Activated gamma-delta T cell treated with anti-CD3 and anti-CD28 coated beads, Interleukin-2, amount 50 U/mL, for 16 hours (primary cell): ENCODE measurements at places on chromosomes 13 and 19.

DNA sequence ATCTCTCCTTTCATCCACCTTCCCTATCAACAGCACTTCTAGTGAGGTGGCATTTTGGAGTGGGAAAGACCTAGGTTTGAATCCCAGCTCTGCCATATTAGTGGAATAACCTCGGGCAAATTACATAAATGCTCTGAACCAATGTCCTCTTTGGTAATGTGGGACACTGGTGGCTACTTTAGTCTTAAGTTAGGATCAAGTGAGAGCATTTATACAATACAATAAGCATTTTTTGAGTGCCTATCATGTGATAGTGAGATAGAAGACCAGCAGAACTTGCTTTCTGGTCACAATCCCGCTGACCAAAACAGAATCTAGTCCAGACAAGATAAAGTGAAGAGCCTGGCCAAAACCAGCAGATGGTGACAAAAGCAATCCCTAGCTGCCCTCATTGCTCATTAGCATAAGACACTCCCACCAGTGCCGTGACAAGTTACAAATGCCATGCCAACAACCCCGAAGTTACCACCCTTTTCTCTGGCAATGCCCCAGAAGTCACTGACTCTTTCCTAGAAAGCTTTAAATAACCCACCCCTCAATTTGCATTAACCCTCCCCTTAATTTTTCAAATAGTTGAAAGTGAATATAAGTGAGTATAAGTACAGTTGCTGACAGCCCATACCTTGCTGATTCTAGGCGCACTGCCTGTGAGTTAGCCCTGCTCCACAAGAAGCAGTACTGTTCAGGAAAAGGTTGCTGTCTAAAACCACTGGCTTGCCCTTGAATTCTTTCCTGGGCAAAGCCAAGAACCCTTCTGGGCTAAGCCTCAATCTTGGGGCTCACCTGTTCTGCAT lies 28.9 kb upstream of the KPNA3 start:
- DNase-seq = no peak

GRCh38 chr13:40386586-40386985 lies 279.9 kb downstream of the FOXO1 start:
- no peak for DNase-seq

DNA sequence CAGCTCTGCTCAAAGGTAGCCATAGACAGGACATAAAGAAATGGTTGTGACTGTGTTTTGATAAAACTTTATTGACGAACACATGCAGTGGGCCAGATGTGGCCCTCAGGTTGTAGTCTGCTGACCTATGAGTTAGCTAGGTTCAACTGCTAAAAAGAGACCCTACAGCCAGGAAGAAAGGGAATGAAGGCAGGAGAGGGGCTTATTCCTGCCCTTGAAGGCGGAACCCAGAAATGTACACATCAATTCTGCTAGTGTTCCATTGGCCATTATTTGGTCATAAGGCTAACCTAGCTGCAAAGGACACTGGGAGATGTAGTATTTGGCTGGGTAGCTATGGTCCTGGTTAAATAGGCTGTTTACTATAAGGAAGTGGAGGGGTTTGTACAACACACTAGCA lies 18.0 kb downstream of the APBA3 start:
- no peak for DNase-seq

GRCh38 chr19:28022506-28022905 lies 1190.4 kb downstream of the UQCRFS1 start:
- DNase-seq = no peak

- DNase-seq = no peak
Measured at GRCh38 chr19:40604647-40605215, 3.6 kb downstream of the LTBP4 start.

DNA sequence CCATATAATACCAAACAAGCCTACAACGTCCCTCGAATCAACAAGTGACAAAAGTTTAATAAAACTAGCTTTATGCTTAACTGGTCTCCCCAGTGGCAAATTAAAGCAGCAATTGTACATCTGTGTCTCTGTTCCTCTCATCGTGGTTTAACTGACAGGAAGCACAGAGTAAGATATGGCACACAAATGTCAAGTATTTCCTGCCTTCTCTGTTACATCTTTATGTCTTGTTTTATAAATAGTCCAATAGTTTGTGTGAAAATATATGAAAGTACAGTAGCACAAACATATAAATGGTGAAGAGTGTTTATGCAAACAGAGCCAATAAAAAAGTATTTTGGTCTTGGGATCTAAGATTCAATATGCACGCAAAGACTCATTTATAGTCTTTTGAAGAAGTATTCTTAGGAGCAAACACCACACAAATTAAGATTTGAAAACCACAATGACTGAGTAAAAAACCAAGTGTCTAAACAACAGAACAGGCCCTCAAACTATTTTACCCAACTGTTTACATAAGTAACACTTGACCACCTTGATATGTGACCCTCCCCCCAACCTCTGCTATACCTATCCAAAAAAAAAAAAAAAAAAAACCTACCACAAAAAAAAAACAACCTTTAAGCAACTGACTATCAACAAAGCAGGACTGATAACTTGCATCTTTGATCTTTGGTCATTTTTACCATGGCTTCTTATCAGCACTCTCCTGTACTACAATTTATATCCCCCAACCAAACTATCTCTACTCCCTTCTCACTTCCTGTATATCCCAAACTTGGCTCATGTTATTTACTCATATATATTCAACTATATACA lies 14.0 kb downstream of the ELF1 start:
- no peak for DNase-seq

DNA sequence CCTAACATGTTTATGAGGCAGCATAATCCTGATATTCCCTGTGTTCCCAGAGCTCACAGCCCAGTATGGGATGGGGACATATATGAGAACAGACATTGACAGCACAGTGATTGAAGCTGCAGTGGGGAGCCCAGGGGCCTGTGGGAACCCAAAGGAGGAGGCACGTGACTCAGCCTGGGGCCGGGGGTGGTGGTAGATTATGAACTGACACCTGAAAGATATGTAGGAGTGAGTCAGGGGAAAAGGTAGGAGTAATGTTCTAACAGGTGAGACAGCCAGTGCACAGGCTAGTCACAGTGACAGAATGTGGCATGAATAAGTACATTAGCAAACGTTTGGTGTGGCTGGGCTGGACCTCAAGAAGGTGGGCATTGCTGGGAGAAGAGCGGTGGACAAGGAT lies 29.0 kb downstream of the CKM start:
- no peak for DNase-seq

GRCh38 chr13:30845297-30846214 lies 60.5 kb upstream of the MEDAG start:
- no peak for DNase-seq

- DNase-seq = peak; percentile 23
Measured at GRCh38 chr19:1401138-1401888, at the start of gene GAMT. Gene GAMT (minus strand): TSS chr19:1401542. CDS start chr19:1401476, 66 bp downstream.

- DNase-seq = no peak
Measured at GRCh38 chr13:95231393-95231792, 69.9 kb downstream of the ABCC4 start.

DNA sequence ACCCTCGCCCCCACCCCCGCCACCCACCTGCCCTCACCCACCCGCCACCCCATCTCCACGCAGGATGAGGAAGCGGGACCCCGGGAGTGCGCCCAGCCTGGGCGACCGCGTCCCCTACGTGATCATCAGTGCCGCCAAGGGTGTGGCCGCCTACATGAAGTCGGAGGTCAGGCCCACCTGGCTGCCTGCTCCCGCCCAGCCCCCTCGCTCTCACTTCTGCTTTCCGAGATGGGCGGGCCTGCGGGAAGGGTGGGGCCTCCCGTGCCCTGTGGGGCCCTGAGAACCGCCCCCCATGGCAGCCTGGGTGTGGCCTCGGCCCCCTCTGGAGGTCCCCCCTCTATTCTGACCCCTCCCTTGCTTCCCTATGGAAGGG lies 3.1 kb upstream of the SPIB start:
- no peak for DNase-seq

- DNase-seq = no peak
Measured at GRCh38 chr19:23287620-23288019, 37.4 kb upstream of the ZNF724 start.

DNA sequence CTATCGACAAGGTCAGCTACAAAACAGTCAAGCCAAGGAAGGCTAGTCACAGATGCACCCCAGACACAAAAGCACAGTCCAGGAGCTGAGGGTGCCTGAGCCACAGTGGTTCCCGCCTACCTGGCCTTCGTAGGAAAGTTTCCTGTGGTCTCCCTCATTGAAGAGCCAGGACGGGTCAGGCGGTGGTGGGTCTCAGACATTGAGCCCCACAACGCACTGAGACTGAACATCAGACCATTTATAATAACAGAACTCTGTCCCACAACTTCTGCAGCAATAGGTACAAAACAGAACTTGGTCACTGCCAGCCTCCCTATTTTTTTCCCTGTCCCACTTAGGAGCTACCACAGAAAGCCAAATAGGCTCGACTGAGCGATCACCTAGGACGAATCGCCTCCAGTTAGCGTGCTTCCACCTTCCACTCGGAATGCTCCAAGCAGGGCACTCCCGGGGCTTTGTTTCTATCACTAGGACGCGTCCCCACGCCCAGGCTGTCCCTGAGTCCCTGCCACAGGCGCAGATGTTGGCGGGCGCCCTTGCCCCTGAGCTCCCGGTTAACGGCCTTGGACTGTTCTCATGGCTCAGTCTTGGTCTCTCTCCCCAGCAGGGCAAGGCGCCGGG lies 640 bp upstream of the ZNF544 start:
- no peak for DNase-seq
